NCI-H1930 (cell line): ENCODE measurements at places on chromosomes 2 and 18.

- no peak for DNase-seq
Measured at GRCh38 chr18:68734308-68734707, 19.4 kb upstream of the TMX3 start.

DNA sequence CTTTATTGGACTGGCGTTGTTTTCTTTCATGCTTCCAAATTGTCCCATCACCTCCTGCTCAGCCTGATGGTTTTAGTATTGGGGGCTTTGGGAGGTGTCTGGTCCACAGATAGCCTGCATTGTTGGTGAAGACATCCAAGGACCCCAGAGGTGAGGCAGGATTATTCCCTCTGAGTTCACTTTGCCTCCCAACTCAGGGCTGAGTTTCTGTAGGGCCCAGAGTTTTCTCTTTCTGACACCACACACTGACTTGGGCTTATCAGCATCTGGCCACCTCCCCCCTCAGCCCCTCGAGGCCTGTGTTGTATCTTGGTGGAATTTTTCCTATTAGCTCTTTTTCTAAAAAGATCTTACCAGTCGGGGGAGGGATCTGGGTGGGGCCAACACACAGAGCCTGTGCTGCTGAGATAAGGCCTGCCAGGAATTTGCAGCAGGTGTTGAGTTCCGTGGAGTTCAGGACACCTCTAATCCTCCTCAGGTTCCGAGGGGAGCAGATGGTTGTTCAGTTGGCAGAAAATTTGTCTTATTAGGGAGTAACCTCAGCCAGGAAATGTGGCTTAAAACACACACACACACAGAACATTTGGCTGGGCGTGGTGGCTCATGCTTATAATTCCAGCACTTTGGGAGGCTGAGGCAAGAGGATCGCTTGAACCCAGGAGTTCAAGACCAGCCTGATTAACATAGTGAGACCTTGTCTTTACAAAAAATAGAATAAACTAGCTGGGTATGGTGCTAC lies 7.3 kb downstream of the EMILIN2 start:
- DNase-seq: no peak

DNA sequence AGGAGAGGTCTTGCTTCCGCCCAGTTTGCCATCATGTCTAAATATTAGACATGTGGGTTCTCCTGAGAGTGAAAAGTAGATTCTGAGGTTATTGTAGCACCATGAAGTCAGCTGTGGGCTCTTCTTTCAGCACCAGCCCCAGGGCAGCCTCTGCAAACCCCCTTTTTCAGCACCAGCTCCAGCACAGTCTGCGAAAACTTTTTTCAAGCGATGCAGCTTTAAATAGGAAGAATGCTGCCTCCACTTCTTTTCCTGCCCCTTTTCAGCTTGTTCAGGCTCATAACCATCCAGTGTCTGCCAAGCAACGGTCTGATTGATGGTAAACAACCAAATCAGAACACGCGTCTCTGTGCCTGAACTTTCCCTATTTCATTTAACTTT lies at the start of gene COL5A2:
COL5A2 (minus strand) TSS at position 192 of the 381 bp plus-strand sequence; CDS start at position 35, 157 bp downstream.
- no peak for DNase-seq

GRCh38 chr18:26526966-26527234 lies 21.5 kb downstream of the KCTD1 start:
- DNase-seq: no peak

- DNase-seq: no peak
Measured at GRCh38 chr2:200679535-200679934, 93.7 kb downstream of the AOX1 start.

DNA sequence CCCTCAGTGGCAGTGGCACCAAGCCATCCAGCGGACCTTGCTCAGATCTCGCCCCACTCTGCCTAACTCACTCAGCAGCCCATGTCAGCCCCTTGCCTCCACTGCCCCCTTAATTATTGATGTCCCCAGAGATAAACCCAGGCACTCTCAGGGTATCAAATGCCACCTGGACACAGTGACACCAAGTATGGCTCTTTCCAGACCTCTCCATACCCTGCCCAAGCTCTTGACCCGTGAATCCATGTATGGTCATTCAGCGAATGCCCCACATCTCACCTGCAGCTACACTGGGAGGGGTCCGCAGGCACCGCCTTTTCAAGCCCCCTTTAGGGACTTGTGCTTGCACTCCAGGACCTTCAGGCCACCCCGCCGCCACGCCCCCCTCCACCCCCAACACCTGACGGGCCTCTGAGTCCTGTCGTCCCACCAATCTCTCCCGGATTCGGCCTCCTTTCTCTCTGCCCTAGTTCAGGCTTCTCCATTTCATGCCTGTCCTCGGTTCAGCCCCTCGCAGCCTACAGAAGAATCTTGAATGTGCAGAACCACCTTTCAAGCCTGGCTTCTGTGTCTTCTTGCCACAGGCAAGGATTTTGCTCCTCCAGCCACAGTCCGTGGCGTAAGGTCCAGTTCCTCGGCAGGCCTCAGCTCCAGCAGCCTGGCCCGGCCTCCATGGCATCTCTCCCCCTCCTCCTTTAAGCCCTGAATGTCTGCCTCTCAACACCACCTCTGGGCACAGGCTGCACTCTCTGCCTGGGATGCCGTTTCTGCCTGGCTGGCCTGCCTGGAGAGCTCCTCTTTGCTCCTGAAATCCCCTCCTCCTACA lies 54.1 kb upstream of the ODC1 start:
- DNase-seq: no peak

- DNase-seq: no peak
Measured at GRCh38 chr2:240215676-240216051, 75.2 kb upstream of the OTOS start.

- no peak for DNase-seq
Measured at GRCh38 chr18:26103579-26103978, 13.2 kb upstream of the SS18 start.

- no peak for DNase-seq
Measured at GRCh38 chr2:149320362-149320761, 10.0 kb upstream of the LYPD6 start.

- DNase-seq: no peak
Measured at GRCh38 chr2:138777996-138778395, 2.2 kb downstream of the NXPH2 start.

- DNase-seq: no peak
Measured at GRCh38 chr2:127641133-127641532, 4.8 kb upstream of the GPR17 start.

DNA sequence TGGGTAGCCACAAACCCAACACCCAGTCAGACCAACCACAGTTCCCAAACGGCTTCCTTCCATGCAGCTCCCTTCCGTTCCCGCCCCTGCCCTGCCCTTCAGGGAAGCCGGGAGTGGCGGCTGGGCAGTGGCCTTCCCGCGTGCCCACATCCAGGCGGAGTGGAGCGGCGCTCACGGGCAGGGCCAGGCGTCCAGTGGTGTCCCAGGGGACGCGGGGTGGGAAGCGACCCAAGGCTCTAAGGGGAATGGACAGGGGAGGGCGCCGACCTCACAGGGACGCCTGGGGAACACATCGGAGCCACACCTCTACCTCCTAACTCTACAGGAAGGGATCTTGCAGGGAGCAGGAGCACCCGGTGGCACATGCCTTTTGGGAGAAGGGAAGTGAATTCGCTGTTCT lies 225.9 kb upstream of the MGAT5 start:
- DNase-seq: no peak

- no peak for DNase-seq
Measured at GRCh38 chr18:55128437-55128836, 169.2 kb upstream of the CCDC68 start.

DNA sequence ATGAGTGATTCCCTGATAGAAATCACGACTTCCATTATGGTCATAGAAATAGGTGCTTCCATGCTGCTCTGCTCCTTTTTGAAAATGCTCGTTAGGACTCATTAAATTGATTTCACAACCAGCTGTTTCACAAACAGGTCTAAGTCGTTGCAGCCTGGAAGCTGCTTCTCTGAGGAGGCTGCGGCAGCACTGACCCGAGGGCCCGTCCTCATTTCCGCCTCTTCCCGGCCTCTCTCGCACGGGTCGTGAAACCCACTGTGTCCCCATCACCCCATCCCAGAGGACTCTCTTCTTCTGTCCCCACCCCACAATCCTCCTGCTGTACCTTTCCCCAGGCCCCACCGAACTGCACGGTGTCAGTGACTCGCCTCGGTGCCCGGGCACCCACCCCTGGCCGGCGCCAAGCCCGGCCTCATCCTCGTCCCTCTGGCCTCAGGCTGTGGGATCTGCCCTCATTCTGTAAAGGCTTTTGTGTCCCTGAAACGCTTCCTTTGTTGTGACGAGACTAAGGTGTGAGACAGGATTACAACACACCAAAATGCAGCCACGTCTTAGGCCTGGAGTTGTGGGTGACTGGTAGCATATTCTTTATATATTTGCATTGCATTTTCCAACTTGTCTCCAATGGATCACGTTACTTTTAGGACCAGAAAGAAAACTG lies 112.7 kb upstream of the CTDP1 start:
- DNase-seq: no peak
